Fibroblast of gingiva (primary cell): ENCODE measurements at places on chromosomes 12 and 14.

- no peak for DNase-seq
These were observed 85.7 kb downstream of the PPP2R5E start for GRCh38 chr14:63457498-63457897.

DNA sequence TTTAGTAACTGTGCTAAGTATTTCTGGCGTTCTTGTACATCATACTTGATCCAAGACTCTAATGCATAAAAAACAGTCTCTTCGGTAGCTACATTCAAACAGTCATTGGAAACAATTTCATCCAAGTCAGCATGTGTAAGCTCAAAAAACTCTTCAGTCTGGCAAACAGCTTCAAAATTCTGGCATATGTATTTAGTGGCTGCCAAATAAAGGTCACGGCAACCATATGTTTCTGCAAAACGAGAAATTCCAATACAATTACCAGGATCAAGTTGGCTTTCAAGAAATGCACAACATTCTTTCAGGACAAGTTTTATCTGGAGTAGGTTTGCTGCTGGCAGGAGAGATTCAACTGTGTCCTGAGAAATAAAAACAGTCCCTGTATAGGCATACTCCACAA is 16.5 kb downstream of the KLHL28 start:
- peak; percentile 98 for DNase-seq

- no peak for DNase-seq
These were observed 9.6 kb upstream of the AKAP6 start for GRCh38 chr14:32319368-32320049.

- no peak for DNase-seq
These were observed 1374.6 kb downstream of the FSCB start for GRCh38 chr14:43132441-43132840.

- DNase-seq: no peak
These were observed 234.8 kb downstream of the PIK3C2G start for GRCh38 chr12:18496156-18496555.

DNA sequence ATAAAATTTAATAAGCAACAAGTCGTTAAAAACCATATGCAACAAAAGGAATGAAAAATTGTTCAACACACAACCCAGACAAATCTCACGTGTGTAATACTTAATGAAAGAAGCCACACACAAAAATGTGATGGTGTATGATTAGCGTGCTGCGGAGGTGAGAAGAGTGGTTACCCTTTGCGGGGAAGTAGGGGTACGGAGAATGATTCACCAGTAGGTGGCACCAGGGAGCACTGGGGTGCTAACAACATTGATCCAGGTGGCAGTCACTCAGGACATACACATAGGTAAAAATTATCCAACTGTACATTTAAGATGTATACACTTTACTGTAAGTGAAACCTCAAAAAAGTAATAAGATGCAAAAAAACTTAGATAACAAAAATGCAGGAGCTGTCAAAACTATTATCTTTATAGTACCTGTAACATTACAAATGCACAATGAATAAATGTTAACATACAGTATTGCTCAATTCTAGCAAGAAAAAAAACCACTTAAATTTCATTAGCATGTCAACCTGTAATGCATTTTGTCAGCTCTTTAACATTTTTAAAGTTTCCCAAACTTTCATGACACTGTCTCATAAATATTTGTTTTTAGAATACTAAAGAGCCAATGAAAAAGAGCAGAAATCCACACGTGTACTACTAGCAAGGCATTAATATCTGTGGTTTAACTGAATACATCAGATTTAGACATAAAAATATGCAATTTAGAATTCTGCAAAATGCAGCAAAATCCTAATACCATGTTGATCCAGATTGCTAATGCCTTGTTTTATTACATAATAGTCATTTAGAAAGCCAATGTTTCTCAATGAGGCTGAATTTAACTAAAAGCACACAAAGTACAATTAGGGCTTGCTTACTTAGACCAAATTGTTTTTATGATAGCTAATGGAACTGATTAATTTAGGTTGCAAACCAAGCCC is 46.7 kb downstream of the TMCC3 start:
- DNase-seq: no peak

DNA sequence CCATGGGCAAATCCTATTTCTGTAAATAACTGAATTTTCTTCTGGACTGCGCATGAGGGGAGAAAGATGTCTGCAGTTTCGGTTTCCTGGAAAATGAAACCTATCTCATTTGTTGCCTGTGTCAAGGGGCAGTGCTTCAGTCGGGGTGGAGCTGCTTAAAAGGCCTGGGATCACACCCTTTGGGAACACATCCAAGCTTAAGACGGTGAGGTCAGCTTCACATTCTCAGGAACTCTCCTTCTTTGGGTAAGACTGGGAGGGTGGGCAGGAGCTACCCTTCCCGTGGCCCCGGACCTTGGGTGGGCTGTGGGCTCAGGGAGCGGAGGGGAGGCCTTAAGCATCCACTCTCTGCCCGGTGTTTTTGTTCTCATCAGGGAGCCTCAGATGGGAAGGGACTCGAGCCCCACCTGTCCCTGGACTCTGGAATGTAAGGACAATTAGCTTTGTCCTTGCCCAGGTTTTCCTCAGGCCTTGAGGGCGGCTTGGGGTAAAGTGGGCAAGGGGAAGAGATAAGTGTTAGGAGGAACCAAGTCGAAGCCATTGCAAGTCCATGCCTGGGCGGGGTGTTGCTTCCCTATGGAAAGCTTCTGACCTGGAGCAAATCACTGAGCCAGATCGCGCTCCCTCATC is at the start of gene IFI27:
IFI27 (plus strand) TSS at position 185 of the 630 bp plus-strand sequence.
- peak; percentile 52 for DNase-seq

GRCh38 chr12:89544022-89544421 is 18.2 kb upstream of the POC1B start:
- DNase-seq: no peak

DNA sequence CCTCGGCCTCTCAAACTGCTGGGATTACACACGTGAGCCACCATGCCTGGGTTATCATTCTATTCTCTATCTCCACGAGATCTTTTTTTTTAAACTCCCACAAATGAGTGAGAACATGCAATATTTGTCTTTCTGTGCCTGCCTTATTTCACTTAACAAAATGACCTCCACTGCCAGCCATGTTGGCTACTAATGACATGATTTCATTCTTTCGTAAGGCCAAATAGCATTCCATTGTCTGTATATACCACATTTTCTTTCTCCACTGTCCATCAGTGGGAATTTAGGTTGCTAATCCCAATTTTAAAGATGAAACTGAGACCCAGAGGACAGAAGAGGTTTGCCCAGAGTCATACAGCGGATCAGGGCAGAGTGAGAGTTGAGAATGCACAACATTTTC is 10.9 kb upstream of the TRPV4 start:
- DNase-seq: peak; percentile 14

DNA sequence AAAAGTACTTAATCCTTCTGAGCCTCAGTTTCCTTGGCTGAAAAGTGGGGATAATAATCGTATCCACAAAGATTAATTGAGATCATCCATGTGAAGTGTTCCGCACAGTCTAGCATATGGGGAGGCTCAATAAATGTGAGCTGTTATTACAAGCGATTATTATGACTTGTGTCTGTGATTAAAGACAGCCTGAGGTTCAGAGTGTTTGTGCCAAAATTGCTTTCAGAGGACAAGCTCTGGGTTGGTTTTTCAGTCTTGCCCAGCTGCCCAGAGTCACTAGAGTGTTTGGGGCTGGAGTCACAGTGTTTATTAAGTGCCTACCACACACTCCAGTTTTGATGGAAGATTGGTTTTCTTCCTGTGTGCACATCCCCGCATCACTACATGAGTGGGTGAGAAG is 53.5 kb downstream of the NTF3 start:
- no peak for DNase-seq

DNA sequence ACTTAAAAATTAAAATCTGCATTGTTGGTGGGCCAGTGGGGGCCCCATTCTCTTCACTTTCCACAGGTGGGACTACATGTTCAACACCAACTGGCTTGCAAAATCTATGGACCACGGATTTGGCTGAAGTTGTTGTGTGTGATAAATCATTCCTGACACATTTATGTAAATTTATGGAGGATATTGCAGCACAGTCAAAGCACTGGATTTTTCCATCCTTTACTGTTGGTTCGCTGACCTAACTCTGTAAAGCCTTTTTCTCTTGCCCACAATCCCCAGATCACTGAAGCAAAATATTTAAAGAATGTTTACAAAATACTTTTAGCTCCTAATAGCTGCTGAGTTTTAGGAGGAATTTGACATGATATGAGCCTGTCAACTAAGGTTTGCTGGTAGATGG is 219.7 kb upstream of the PRICKLE1 start:
- peak; percentile 36 for DNase-seq

DNA sequence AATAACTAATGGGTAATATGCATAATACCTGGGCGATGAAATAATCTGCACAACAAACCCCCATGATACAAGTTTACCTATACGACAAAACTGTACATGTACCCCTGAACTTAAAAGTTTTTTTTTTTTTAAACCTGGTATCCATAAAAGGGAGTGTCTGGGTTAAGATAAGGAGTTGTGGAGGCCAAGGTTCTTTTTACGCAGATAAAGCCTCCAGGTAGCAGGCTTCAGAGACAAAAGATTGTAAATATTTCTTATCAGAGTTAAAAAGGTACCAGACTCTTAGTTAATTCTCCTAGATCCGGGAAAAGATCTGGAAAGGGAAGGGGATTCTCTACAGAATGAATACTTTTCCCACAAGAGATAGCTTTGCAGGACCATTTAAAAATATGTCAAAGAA is 259.4 kb upstream of the SSTR1 start:
- no peak for DNase-seq

DNA sequence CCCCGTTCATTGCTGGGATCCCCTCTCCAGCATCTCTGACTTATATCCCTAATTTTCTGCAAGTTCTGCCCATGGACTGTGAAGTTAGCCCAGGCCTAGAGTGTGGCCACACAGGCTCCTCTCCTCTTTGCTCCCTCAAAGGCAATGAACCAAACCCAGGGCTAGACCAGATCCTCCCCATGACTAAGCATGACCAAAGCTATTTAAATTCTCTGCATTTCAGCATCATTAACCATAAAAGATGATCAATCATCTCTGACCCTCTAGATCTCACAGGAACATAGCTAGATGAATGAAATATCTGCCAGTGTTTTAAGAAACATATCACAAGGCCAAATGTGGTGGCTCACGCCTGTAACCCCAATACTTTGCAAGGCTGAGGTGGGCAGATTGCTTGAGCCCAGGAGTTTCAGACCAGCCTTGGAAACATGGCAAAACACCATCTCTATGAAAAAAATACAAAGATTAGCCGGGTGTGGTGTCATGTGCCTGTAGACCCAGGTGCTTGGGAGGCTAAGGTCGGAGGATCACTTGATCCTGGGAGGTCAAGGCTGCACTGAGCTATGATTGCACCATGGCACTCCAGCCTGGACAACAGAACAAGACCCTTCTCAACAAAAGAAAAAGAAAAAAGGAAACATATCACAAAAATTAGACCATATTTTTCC is 2.2 kb upstream of the KRT3 start:
- no peak for DNase-seq

GRCh38 chr14:105841022-105842009 is 314.9 kb downstream of the TMEM121 start:
- no peak for DNase-seq

DNA sequence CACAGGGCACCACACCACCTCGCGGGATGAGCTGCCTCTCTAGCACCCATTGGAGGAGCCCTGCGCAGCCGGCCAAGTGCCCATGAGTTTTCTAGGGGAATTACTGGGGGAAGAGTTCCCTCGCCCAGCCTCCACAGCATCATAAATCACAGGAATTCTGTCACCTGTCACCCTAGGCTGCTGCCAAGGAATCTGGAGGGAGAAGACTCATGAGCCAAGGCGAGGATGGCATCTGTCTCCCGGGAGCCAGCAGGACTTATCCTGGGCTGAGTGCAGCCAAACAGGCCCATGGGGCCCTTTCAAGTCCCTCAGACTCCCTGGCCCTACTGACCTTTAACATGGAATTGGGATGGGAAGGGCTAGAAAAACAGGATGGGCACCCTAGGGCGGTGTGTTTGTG is 7.8 kb upstream of the OTUB2 start:
- no peak for DNase-seq
